ENCODE measurements at places on chromosomes 11 and 22.

- DNase-seq: no peak
Observed at GRCh38 chr11:106457727-106458126, 380.3 kb downstream of the AASDHPPT start.

- no peak for DNase-seq
Observed at GRCh38 chr11:133265530-133266035, 266.7 kb downstream of the OPCML start.

- no peak for DNase-seq
Observed at GRCh38 chr11:77783025-77783424, 37.5 kb downstream of the RSF1 start.

GRCh38 chr11:73553266-73553665 lies 44.6 kb downstream of the FAM168A start:
- no peak for DNase-seq

DNA sequence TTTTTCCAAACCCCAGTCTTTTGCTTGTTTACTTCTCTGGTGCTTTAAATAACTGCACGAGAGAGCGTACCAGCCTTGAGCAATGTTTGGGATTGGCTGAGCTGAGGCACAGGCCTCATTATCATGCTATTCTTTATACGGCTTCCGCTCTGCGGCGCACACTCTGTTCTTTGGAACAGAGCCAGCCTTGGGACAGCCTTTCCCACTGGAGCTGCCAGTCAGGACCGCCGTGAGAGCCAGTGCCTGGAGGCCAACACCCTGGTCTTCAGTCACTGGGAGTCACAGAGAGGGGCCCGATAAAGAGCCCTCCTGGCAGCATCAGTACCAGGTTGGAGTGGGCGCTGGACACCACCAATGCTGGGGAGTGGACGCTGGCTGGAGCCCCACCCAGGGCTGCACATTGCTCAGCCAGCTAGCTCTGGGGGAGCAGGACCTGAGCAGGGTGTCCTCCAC lies 125.6 kb downstream of the BCR start:
- no peak for DNase-seq

DNA sequence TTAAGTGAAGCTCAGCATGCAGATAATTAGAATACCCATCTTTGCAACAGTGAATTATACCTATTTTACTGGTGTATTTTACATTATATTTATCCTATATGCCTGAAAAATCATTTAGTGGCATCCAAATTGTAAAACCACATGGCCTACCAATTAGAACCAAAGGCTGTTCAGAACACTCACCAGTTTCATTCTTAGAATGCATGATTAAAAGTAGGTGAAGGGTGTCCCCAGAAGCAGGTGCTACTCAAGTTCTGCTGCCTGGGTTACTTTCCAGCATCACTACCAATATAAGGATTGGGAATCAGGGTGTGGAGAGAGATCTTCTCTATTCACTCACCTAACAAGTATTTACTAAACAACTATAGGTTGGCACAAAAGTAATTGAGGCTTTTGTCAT lies 103.3 kb downstream of the SGSM3 start:
- DNase-seq: no peak

DNA sequence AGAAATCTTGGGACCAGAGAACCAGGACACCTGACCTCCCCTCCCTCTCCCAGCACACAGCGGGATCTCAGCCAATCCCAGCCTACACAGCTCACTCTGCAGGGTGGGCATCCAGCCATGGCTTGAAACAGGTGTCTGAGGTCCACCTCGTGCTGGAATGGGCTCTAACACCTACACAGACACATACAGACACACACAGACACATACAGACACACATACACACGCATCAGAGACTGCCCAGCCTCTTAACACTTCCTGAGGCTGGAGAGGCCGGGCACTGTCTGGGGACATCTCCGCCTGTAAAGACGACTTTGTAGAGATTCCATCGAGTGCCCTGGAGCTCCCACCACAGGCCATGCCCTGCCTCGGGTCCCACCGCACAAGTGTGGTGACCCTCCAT lies 36.7 kb downstream of the CAPN1 start:
- DNase-seq: no peak

Data from GF-D8 (cell line).